Muscle of arm (tissue), 14 donors: ENCODE measurements at places on chromosomes 4 and X.

- no peak for DNase-seq
Measured at GRCh38 chr4:47557255-47557654, 72.2 kb downstream of the ATP10D start.

DNA sequence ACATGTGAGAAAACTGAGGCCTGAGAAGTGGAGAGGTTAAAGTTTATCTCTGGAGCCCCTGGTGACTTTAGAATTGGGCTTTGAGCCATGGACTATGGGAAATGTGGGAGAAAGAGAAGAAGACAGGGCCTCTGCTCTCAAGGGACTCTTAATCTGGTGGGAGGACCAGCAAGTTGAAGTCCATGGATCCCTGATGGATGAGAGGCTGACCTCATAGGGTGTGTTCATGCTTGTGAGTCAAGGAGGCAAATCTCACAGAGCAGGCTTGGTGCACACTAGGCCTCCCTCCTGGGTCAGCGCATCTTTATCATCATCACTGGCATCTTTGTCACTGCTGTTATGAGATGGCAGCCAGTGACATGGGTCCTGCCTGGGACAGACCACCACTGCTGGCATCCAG lies 211.9 kb downstream of the AFAP1 start:
- DNase-seq: no peak

- DNase-seq: no peak
Measured at GRCh38 chrX:19807414-19807813, 80.0 kb downstream of the SH3KBP1 start.

DNA sequence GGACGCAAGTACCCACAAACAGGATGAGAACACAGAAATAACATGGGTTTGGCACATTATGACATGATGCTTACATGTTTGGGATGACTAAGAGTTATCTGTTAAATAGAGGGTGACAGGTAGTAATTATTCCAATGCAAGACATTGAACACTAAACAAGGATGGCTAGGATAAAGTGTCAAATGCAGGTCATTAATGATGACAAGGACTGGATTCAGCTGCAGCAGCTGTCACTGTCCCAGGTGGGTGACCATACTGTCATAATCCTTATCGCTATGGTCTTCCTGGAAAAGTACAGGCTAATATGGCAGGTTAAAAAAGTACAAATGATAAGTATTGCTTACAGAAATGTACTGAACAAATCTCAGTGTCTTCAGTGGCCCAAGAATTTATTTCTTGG lies 123.9 kb downstream of the ANTXR2 start:
- DNase-seq: no peak

GRCh38 chr4:67765928-67766327 lies 11.7 kb upstream of the GNRHR start:
- DNase-seq: no peak

GRCh38 chrX:149762696-149763614 lies 10.9 kb upstream of the HSFX1 start:
- DNase-seq: no peak

DNA sequence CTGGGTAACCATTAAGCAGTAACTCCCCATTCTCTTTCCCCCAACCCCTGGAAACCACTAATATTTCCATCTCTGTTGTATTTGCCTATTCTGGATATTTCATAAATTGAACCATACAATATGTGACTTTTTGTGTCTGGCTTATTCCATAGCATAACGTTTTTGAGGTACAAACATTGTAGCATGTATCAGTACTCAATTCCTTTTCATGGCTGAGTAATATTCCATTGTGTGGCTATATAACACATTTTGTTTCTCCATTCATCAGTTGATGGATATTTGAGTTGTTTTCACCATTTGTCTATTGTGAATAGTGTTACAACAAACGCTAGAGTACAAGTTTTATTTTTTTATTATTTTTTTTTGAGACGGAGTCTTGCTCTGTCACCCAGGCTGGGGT lies 55.0 kb upstream of the MORC4 start:
- no peak for DNase-seq

GRCh38 chrX:11423362-11423818 lies 130.2 kb downstream of the AMELX start:
- DNase-seq: no peak

DNA sequence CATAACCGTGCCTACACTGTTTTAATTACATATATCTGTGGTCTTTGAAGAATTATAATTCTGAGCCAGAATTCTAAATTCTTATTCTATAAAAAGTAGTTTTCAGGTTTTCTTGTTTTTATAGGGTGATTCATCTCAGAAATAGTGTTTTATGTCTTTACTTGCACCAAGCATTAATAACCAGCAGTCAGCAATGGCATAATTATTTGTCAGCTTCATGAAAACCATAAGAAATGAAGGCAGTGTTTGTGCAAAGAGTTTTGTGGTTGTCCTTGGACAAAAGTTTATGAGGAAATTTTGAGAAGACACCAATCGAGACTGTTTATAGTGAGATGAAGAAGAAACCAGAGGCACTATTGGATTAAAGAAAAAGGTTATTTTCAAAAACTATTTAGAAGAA lies 37.2 kb downstream of the EDNRA start:
- no peak for DNase-seq

DNA sequence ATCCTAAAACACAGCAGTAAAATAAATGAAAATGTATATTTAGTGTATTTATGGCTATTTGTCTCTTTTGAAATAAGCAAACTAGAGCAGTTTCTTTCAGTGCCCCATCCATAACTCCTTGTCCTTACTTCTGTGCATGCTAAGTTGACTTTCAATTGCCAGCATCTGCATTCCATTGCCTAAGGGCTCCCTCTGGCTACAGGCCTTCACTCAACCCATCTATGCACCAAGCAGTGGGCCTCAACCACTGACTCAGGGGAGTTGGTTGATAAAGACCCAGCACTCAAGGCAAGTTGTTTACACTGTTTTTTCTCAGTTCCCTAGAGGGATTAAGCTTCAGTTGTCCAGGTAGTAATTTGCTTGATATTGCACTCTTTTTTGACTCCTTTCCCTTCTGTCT lies 265.7 kb downstream of the IQCM start:
- DNase-seq: no peak

GRCh38 chrX:41692162-41692749 lies 3.5 kb downstream of the GPR34 start:
- no peak for DNase-seq

DNA sequence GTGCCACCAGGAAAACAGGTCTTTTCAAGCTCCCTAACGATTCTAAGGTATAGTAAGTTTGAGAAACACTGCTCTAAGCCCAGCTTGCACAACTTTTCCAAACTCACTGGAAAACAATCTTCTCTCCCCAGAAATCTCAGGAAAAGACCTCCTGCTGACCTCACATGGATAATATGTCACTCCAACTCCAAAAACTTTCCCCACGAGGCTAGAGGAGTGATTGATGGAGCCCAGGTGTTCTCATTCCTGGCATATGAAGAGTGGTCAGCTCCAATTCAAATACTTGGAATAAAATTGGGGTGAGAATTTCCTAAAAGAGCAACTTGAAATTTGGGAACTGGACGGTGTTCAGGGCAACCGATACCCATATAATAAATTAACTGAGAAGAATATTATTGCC lies 299.9 kb downstream of the PPP4R3C start:
- peak; percentile 27 for DNase-seq

- no peak for DNase-seq
Measured at GRCh38 chr4:68576272-68577125, at the start of gene UGT2B17. Gene UGT2B17 (minus strand): TSS chr4:68576322. CDS start chr4:68568484, 7,838 bp downstream.

DNA sequence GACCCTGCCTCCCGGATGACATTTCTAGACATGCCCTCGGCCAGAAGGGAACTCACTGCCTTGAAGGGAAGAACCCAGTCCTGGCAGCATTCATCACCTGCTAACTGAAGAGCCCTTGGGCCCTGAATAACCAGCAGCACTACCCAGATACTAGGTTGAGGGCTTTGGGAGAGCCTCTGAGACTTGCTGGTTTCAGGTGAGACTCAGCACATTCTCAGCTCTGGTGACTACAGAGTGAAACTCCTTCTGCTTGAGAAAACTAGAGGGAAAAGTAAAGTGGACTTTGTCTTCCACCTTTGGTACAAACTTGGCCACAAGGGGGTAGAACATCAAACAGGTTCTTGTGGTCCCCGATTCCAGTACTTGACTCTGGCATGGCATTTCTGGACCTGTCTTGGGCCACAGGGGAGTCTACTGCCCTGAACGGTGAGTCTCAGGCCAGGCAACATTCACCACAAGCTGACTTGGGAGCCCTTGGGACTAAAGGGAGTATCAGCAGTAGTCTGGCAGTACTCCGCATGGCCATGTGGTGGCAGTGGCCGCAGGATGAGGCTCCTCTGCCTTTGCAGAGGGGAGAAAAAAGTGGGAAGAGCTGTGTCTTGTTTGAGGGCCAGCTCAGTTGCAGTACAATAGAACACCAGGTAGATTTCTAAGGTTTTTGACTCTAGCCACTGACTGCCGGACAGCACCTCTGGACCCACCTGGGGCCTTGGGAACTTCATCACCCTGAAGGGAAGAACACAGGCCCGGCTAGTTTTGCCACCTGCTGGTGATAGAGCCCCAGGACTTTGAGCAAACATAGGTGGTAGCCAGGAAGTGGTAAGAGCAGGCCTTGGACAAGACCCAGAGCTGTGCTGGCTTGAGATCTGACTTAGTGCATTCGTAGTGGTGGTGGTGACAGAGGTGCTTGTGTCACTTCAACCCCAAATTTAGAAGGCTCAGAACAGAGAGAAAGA lies 414.8 kb downstream of the OPHN1 start:
- DNase-seq: no peak

DNA sequence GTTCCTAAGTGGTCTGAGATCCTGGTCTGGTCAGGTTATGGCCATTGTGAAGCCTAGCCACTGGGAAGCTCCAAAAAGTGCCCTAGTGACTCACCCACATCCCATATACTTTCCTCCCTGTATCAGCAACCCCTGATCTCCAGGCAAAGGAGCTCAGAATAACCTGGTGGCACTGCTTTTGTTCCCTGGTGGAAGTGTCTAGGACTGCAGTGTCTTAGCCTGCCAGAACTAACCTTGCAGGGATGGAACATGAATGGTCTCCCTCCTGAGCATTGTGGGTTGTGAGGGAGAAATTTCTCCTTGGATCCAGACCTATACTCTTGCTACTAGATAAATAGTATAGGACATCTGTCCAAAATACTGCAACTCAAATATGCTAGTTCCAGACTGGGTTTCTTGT lies 27.9 kb upstream of the WDR1 start:
- DNase-seq: no peak

- DNase-seq: no peak
Measured at GRCh38 chrX:150648296-150648940, 44.8 kb upstream of the MTMR1 start.

DNA sequence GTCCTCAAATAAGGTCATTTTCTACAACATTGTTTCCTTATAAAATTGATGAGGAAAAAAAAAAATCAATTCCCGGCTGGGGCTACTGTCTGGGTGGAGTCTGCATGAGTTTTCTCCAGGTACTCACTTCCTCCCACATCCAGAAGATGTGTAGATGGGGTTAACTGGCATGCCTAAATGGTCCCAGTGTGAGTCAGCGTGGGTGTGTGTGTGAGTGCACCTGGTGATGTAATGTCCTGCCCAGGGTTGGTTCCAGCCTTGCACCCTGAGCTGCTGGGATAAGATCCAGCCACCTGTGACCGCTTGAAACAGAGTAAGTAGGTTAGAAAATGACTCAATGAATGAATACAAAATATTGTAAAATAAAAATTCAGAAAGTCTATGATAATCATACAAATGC lies 11.1 kb downstream of the USP26 start:
- no peak for DNase-seq

- DNase-seq: no peak
Measured at GRCh38 chrX:105695451-105695850, 126.9 kb upstream of the NRK start.

- DNase-seq: no peak
Measured at GRCh38 chrX:68533656-68534055, 34.8 kb downstream of the YIPF6 start.

GRCh38 chrX:129831091-129831885 lies 12.4 kb downstream of the ZDHHC9 start:
- DNase-seq: peak; percentile 61

DNA sequence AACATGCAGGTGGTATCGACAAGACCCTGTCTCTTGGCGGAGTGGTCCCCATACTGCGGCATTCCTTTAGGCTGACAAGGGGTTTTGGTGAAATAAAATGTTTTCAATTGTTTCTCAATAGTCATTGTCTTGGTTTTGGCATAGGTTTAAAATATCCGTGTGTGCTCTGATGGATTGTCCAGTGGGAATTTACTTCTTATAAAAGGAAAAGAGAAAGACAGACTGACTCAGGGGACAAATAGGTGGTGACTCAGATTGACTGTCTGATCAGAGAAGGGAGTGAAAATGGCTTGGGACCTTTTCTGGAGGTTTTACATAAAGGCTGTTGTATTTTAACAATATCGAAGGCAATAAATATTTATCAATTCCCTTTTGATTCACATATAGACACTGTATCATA lies 129.8 kb downstream of the SORBS2 start:
- no peak for DNase-seq

GRCh38 chr4:17765514-17766286 lies 15.7 kb downstream of the FAM184B start:
- DNase-seq: no peak

GRCh38 chr4:154779362-154779947 lies 1.6 kb upstream of the RBM46 start:
- peak; percentile 15 for DNase-seq

- DNase-seq: no peak
Measured at GRCh38 chrX:17553469-17553868, 178.5 kb downstream of the NHS start.

GRCh38 chrX:135484641-135485289 lies 35.7 kb upstream of the INTS6L start:
- peak; percentile 40 for DNase-seq

DNA sequence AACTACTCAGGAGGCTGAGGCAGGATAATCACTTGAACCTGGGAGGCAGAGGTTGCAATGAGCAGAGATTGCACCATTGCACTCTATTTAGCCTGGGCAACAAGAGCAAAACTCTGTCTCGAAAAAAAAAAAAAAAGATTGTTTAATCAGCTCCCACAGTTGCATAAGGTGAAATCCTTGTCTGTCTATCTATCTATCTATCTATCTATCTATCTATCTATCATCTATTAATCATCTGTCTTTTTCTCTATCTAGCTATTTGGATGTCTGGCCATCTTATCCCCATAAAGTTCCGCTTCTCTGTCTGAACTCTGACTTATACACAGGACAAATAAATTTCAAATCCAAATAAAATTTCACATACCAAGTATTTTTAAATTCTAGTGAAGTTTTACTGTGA lies 223.2 kb upstream of the PGRMC2 start:
- DNase-seq: no peak

GRCh38 chr4:9921326-9921725 lies 100.0 kb downstream of the SLC2A9 start:
- DNase-seq: no peak

GRCh38 chrX:139881572-139881971 lies 51.3 kb downstream of the ATP11C start:
- DNase-seq: peak; percentile 7

DNA sequence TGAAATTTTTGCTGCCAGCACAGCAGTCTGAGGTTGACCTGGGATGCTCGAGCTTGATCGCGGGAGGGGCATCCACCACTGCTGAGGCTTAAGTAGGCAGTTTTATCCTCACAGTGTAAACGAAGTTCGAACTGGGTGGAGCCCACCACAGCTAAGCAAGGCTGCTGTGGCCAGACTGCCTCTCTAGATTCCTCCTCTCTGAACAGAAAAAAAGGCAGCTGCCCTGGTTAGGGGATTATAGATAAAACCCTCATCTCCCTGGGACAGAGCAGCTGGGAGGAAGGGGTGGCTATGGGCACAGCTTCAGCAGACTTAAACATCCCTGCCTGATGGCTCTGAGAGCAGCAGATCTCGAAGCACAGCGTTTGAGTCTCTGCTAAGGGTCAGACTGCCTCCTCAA lies 314.6 kb downstream of the STPG2 start:
- no peak for DNase-seq

GRCh38 chrX:145002771-145003170 lies 244.5 kb upstream of the SPANXN1 start:
- DNase-seq: no peak

GRCh38 chr4:89434364-89434988 lies 126.9 kb upstream of the GPRIN3 start:
- peak; percentile 30 for DNase-seq
